ENCODE measurements at places on chromosomes 16 and 17.

- DNase-seq: no peak
These were observed 47.8 kb upstream of the SCNN1B start for GRCh38 chr16:23254338-23254737.

GRCh38 chr17:19372439-19372838 lies 5.9 kb upstream of the MAPK7 start:
- no peak for DNase-seq

- no peak for DNase-seq
These were observed 123.4 kb upstream of the NOL11 start for GRCh38 chr17:67594115-67594880.

DNA sequence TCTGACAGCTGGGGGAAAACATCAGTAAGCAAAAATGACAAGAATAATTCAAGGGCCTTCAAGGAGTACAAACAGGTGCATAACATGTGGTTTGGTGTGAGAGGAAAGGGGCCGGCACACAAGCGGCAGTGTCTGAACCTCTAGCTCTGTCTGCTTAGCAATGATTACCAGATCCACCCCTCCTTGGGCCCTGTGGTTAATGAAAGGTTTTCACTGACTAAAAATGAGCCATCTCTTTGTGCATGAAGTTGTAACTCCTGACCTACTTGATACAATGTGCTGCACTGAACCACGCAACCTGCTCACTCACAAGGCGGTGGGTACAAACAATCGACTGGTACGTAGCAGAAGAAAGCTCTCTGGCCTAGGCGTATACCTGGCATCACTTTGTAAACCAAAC lies 15.1 kb downstream of the FAM117A start:
- peak; percentile 32 for DNase-seq

GRCh38 chr17:77002103-77003045 lies 134.2 kb downstream of the MGAT5B start:
- DNase-seq: no peak

- DNase-seq: no peak
These were observed 684 bp upstream of the NUDT16L1 start for GRCh38 chr16:4692460-4693295.

Data from stimulated activated CD8-positive, alpha-beta memory T cell treated with anti-CD3 and anti-CD28 coated beads, Interleukin-12 subunit alpha, Interleukin-12 subunit beta, amount 100 ng/mL, for 4 hours (primary cell).